ENCODE measurements at places on chromosomes 13 and 19.

- DNase-seq, result no peak
Measured at GRCh38 chr13:110422913-110423688, 116.0 kb downstream of the COL4A2 start.

DNA sequence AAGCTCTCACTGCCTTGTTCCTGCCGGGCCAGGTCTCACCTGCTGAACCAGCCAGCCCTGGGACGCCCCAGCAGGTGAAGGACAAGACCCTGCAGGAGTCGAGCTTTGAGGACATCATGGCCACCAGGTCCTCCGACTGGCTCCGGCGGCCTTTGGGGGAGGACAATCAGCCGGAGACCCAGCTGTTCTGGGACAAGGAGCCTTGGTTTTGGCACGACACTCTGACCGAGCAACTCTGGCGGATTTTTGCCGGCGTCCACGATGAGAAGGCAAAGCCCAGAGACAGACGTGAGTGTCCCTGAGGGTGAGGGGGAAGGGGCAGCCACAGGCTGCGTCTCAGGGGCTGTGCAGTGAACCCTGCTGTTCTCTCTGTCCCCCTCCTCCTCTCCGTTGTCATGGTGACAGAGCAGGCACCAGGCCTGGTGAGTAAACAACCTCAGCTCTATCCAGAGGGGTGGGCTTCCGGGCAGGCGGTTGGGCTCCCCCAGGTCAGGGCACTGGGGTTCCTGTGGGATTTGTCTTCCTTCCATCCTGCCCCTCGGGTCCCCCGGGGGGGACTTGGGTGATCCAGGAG, 9.7 kb downstream of the TLE6 start:
- peak; percentile 51 for DNase-seq

DNA sequence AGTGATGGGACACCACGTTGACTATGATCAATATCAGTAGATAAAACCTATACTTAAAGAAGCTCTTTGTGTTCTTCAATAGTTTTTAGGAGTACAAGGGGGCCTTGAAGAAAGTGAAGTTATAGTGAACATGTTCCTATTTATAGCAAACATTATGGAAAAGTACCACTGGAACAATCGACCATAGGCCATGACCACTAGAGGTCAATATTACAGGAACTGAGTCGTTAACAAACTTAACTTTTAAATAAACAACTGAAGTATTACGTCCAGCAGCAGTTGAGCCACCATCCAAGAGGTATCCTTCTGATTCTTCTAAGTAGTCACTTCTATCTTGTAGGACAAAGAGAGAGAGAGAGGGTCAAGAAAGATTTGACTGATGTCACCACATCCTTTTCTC, 391.0 kb upstream of the SLITRK5 start:
- DNase-seq, result no peak

- DNase-seq, result peak; percentile 58
Measured at GRCh38 chr19:13153569-13154240, 3.5 kb downstream of the IER2 start.

DNA sequence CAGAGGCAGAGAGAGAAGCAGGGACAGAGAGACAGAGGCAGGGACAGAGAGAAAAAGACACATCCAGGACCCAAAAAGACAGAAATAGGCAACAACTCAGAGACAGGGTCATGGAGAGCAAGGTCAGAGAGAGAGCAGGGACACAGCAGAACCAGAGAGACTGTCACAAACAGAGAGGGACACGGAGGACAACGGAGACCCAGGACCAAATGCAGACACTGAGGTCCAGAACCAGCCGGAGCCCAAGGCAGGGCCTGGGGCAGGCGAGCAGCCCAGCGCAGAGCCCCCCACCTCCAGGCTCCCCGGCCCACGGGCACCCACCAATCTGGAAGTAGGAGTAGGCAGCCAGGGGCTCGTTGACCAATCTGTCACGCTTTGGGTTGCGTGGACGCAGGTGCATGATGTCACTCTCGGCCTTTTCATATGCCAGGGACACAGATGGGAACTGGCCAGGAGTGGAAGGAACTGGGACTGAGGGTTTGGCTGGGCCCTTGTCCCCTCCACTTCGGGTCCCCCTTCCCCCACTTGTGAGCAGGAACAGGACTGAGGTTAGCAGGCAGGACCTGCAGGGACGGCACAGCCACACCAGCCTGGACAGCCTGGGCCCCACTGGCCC, 8.1 kb downstream of the TMEM147 start:
- no peak for DNase-seq

GRCh38 chr13:25980255-25980654, 71.6 kb downstream of the SHISA2 start:
- no peak for DNase-seq

DNA sequence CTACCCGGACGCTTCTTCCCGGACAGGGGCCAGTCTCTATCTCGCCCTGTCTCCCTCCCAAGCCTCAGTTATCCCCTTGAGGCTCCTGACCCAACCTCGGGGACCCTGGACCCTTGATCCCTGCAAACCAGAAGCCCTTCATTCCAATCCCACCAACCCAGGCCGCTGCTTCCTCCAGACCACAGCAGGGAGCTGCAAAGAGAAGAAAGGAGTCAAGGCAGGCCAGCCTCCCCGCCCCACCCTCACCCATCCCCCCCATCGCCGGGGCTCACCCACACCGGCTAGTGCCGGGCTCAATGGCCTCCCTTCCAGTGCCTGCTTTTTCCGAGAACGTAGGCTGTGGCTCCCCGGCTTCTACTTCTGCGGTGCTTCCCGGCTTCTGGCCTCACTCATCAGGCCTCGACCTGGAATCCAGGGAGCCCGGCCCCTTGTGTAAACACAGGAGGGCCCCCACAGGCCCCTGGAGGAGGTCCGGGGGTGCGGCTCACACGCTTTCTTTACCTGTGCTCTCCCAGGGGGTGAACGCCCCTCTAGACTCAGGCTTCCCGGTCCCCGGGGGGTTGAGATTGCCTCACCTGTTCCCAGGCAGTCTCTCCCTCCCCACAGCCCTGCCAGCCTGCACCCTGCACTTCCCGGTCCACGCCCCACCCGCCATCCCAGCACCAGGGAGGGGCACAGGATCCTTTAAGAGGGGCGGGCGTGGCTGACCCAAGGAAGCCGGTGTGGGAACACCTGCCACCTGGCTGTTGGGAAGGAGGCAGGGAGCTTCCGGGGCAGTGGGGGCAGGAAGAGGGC, at the start of gene FAM83E:
Gene FAM83E (minus strand): TSS at position 641 of the 795 bp plus-strand sequence. CDS start 1,704 bp downstream, outside the sequence.
- DNase-seq, result no peak

DNA sequence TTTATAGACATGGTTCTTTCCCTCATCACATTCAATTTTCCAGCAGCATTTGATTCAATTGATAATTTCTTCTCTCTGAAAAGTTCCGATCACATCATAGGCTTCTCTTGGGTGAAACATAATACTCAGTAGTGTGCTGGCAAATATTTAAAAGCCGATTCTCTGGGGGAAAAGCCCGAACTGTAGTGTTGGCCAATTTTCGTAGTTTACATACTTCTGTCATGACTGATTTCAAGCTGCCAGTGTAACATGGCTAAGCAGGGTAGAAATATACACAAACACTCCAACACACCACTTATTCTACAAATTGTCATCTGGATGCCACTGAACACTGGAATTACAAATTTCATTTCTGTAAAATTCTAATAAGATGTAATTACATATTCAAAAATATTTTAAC, 56.1 kb upstream of the FREM2 start:
- DNase-seq, result no peak

- no peak for DNase-seq
Measured at GRCh38 chr13:25689539-25689938, 317.8 kb downstream of the ATP8A2 start.

DNA sequence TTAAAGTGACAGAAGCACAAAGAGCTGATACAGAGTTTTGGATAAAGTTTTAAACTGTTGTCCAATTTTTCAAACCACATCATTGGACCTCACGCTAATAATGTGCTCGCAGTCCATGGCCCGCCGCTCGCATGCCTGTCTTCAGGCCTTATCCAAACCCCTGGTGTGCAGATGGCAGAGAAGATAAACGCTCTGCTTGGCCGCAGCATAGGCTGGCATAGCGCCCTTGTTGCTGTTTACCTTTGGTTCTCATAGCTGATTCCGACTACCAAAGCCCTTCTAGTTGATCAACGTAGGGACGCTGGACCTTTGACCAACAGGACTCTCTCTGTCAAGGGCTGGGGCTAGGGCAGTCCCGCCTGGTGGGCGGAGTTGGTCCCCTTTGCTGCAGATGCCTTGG, 23.5 kb upstream of the QTRT1 start:
- DNase-seq, result no peak

DNA sequence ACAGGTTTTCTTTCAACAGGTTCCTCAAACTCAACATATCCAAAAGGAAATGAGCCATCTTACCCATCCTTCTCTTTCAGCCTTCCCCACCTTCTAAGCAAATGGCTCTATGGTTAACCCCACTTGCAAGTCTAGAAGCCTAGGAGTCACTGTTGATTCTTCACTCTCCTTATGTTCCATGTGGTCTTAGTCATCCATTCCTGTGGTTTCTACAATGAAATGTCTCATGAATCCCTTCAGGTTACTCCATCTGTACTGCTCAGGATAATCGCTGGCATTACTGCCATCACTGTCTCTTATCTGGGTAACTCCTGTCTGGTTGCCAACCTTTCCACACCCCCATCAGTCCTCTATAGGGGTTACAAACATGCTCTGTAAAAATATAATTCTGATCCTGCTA, 381.3 kb downstream of the ENOX1 start:
- DNase-seq, result no peak

DNA sequence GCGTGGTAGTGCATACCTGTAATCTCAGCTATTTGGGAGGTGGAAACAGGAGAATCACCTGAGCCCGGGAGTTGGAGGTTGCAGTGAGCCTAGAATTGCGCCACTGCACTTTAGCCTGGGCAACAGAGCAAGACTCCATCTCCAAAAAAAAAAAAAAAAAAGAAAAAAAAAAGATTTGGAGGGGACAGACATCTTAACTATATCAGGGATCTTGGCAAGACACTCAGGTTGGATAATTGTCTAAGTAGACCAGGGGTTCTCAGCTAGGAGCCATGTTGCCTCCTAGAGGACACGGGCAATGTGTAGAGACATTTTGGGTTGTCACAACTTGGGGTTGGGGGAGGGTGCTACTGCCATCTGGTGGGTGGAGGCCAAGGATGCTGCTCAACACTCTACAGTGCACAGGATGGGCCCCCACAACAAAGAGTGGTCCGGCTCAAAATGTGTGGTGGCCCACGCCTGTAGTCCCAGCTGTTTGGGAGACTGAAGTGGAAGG, 1.9 kb upstream of the ZNF580 start:
- DNase-seq, result peak; percentile 37

GRCh38 chr13:78595495-78596398, 7.6 kb downstream of the POU4F1 start:
- no peak for DNase-seq

- no peak for DNase-seq
Measured at GRCh38 chr13:25806264-25806974, 245.4 kb downstream of the SHISA2 start.

DNA sequence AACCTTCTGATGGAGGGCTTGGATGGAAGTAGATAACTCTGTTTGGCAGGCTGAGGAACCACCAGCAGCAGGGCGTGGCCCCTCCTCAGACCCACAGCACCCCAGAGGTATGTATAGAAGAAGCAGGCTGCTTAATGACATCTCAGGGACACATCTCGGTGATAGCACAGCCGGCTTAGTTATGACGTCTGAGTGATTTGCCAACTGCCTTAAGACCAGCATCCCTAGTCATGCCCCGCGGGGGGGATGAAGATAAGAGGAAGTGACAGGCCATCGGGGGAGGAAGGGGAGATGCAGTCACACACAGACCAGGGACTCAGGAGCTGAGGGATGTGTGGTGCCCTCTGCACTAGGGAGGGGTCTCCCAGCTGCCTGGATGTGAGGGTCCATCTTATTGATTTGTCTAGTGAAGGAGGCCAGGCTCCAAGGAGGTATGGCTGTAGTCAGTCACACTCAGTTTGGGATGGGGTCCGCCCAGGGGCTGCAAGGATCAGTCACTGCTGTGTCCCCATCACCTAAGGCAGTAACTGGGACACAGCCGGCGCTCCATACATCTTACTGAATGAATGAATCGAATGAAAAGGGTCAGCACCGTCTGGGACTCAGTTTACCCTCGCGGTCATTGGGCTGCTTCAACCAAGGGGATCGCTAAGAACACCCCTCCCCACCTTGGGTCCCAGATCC, 19.2 kb upstream of the ERCC1 start:
- peak; percentile 51 for DNase-seq

DNA sequence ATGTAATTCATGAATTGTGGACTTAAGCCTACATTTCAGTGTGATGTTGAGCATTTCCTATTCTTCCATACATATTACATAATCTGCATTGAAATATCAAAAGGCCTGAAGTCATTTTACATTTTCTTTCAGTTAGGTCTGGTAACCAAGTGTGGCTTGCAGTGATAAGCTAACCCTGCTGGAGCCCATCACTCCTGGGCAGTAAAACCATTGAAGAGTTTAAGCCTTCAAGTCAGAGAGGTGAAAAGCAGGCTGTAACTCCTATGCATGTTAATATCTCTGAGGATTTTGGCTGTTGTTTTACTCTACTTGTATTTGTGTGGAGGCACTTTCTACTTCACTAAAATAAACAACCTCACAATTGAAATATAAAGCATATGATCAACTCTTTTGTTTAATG, 248.8 kb downstream of the SLITRK5 start:
- DNase-seq, result no peak

DNA sequence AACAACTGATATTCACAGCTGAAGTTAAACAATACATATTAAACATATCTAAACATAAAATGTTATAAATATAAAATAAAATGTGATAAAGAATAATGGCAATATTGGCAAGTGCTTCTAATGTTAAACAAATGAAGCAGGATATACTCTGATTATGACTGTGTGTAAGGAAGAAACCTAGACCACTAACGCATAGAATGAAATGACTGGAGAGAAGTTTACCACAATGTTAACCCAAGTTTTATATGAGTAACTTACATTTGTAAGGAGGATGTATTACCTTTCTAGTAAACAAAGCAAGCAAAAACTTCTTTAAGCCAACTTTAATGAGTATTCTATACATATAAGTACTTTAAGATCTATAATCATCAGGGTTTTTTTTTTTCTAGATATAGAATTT, 43.0 kb downstream of the RB1 start:
- DNase-seq, result no peak

- DNase-seq, result no peak
Measured at GRCh38 chr19:19071897-19072296, 8.1 kb downstream of the SLC25A42 start.

GRCh38 chr13:52348983-52349780, 56.8 kb downstream of the THSD1 start:
- no peak for DNase-seq

DNA sequence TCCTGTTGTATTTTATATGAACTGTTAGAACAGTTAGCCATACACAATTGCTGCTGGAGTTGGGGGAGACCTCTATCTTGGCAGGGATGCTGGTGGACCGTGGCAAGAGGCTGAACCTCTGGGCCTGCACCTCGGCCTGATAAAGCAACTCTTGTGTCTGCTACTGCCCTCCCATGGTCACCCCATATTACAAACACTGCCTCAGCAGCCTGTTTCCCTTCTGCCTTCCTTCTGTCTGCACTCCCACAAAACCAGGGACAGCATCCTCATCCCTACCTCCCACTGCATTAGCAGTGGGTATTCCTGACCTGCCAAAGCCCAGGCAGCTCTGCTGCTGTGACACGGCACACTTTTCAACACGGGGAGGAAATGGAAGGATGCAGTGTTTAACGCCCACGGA, 456.4 kb downstream of the FGF14 start:
- peak; percentile 1 for DNase-seq

Data from lung microvascular endothelial cell (primary cell).